ENCODE measurements at places on chromosomes 12 and 14.

DNA sequence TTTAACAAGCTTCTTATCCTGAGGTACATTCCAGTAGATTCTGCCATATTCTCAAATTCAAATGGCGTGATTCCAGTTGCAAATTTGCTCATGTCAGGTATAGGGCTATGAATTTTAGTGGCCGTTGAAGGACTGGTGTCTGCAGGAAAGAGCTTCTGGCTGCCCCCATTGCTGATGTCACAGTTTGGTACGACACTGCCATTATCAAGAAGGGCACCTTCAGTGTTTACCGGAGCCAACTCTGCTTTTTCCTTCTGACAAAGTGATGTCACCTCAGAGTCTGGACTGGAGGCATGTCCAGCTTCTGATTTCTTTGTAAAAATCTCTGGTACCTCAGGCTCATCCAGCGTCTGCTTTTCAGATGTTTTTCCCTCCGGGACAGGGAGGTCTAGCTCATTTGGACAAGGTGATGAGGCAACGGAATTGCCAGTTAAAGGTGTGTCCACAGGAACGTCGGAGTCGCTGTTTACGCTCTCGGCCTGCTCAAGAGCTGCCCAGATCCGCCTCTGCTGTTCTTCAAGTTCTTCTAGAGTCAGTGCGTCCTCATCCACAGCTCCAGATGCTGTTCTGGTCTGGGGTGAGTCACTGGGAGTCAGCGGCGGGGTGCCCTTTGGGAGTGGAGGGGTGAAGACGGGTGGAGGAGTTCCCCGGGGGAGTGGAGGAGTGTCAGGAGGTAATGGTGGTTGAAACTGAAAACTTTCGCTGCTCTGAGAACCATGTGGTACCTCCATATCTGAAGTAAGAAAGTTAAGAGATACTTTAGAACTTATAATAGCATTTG, 27.0 kb downstream of the ZCCHC8 start:
- no peak for DNase-seq

GRCh38 chr12:19200261-19200660, 70.7 kb downstream of the PLEKHA5 start:
- no peak for DNase-seq

GRCh38 chr12:50566066-50566465, 61.3 kb downstream of the DIP2B start:
- DNase-seq: no peak

GRCh38 chr12:29241821-29242591, 92.9 kb downstream of the FAR2 start:
- DNase-seq: no peak

GRCh38 chr14:23694949-23695663, 58.9 kb downstream of the DHRS2 start:
- DNase-seq: no peak

- no peak for DNase-seq
These were observed 6.8 kb downstream of the EMP1 start for GRCh38 chr12:13203034-13203922.

DNA sequence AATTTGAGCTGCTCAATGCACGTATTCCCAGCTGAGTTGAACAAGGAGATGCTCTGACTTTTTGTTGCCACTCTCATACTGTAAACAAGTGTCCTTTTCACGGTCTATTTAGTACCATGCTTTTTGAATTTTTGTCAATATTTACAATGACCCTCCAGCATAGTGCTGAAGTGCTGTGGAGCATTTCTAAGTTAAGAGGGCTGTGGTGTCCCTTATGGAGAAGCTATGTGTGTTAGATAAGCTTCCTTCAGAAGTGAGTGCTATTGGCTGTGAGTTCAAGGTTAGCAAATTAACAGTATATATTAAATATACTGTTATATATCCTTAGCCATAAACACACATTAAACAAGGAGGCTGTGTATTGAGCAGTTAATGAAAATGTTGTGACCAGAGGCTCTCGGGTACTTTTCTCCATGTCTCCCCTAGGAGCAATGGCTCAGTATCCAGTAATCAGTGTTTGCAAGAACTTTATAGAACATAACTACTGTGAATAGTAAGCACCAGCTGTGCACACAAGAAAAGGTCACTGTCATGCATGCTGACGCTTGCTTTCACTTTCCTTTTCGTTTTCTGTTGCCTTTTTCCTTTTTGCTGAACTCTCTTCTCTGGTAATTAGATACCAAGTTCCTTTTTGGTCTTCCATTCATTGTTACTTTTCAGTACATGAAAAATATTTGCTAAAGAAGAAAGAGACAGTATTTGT, 187.2 kb upstream of the NEDD1 start:
- no peak for DNase-seq

- DNase-seq: no peak
These were observed 18.1 kb upstream of the GSG1 start for GRCh38 chr12:13121568-13121967.

DNA sequence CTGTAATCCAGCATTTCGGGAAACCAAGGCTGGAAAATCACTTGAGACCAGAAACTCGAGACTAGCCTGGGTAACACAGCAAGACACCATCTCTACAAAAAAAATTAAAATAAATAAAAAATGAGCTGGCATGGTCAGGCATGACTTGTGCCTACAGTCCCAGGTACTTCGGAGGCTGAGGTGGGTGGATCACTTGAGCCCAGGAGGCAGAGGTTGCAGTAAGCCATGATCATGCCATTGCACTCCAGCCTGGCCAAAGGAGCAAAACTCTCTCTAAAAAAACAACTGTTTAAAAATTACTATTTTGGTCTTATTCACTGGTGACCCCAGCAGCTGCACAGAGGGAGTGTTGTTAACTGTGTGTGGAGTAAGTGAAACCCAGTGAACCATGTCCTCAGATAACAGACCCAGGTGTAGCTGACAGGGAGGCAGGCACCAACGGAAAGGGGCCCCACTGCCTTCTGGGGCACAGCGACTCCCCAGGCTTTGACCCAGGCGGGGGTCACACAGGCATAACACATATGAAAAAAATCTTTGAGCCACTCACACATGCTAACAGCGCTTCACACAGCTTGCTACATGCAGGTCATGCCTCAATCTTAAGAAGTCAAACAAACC, 12.1 kb downstream of the DDX54 start:
- DNase-seq: no peak

DNA sequence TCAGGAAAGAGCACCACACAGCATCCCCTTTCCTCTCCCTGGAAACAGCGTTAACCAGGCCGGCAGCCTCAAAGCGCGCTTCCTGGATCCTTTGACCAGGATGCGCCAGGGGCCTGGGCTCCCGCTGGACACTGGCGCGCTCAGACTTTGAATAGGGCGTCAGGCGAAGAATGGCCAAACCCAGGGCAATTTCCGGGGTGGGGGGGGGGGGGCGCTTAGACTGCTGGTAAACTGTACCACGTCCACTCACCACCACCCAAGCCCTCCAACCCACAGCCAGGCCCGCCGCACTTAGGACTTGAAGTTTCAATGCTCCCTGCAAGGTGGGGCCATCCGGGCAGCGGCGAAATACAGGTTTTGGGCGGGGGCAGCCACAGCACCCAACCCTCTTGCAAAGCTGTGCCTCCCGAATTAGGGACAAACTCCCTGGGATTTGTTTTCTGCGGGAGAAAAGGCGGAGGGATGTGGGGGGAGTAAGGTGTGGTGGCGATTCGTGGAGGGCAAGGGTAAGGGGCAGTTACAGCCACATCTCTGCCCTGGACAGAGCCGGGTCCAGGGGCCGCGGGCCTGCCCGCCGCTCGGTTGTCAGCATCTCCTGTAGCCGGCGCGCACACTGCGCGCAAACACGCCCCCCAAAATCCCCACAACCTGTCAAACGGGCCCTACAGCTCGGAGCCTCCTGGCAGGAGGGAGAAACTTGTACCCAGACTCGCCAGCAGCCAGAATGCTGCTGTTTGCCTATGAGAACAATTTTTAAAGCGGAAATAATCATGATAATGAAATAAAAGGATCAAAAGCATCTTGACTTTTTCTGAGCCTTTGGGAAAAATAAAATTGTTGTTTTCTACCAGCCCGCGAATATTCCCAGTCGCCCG, 958 bp downstream of the RTN1 start:
- no peak for DNase-seq

- DNase-seq: no peak
These were observed 1260.0 kb upstream of the TMEM132C start for GRCh38 chr12:127006972-127007371.

- no peak for DNase-seq
These were observed 2.1 kb upstream of the INHBE start for GRCh38 chr12:57452937-57453509.

DNA sequence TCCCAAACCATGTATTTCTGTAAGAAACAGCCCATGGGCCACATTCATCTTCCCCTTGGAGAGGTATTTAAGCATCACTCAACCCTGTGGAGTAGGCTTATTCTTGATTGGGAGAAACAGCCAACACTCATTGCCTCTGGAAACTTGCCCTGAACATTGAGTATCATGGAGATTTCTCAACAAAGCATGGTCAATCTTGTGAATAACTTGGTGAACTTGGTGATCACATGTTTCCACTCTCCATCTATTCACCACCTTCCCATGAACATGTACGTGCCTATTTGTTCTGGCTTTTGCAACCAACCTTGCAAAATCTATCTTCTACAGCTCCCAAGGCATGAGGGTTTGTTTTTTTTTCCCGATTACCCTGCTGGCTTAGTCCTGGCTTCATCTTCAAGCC, 163.2 kb downstream of the PAH start:
- DNase-seq: no peak

DNA sequence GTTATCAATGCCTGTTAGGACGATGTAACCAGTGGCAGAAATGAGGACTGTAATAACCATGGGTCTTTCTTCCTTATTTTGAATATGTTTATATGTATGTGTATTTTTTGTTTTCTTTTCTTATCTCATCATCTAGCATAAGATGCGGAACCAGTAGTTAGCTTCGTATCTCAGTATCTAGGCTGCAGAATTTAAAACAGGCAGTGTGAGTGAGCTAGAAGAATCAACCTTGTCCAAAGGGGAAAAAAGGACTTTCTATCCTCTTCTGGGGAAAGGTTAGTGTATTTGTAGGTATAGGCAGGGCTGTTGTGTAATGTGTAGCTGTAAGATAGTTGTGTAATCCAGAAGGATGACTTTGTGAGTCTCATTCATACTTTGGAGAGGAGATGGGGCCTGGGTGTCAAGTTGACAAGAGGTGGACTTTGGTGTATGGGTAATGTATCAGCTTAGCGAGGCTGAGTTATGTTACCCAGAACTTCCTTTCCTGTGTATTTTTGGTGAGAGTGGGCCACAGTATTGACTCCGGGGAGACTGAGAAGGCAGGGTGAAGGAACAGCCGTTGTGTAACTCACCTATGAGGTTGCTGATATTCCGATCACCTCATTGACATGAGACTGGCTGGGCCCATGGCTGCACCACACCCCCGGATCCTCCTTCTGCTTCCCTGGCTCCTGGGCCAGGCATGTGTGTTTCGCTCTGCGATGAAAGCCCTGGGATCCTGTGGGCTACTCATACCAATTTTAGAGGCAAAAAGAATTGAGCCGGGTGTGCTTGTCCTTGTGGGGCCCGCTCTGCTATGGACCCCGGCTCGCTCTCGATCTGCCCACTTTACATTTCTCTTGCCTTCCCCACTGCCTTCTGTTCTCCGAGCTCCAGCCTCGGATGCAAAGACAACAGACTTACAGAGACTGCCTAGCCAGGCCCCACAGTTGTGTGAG, 24.3 kb downstream of the DLK1 start:
- no peak for DNase-seq
